ENCODE measurements at places on chromosomes 2 and 18.
A peak's percentile ranks its signal among the peaks of the same experiment; 100 is the strongest.

DNA sequence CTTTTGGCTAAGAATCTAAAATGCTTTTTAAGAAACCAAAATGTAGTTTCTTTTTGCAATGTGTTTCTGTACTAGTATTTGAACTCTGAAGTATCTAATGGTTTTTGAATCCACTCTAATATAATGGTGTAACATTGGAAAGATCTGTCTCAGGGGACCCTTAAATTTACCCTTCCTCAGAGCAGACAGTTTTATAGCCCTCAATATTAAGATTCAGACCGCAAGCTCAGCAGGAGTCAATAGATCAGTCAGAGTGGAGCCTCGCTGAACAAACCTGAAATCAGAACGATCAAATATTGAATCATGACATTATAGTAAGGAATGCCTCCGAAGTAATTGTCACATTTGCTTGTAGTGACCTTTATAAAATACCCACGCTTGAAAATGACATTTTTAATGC lies 18.3 kb downstream of the SGPP2 start:
- no peak for DNase-seq

DNA sequence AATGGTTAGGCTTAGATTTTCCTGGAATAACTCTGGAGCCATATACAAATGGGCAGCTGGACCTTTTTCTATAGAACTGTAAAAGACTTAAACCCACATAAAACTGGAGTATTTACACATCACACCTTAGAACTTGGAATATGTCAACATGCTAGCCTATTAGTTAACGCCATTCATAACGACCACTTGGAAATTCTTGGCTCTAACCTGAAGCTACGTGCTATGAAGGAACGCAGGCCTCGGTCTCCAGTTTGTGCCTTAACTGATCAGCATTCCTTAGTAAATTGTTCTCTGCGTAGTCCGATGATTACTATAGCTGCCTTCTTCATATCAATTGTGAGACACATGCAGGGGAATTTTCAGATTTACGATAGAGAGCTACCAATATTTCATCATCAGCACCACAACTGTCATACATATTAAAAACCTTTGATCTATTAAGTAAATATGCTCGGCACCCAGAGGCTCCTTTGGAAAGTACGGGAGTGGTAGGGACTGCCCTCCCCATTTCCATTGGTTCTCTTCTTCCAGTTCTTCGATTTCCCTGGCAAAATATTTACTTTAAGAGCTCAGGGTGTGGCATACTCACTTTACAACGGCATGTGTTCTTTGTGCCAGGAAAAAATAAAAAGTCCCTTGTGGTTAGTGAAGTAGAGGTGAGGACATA lies 17.5 kb upstream of the CCL20 start:
- DNase-seq: no peak

DNA sequence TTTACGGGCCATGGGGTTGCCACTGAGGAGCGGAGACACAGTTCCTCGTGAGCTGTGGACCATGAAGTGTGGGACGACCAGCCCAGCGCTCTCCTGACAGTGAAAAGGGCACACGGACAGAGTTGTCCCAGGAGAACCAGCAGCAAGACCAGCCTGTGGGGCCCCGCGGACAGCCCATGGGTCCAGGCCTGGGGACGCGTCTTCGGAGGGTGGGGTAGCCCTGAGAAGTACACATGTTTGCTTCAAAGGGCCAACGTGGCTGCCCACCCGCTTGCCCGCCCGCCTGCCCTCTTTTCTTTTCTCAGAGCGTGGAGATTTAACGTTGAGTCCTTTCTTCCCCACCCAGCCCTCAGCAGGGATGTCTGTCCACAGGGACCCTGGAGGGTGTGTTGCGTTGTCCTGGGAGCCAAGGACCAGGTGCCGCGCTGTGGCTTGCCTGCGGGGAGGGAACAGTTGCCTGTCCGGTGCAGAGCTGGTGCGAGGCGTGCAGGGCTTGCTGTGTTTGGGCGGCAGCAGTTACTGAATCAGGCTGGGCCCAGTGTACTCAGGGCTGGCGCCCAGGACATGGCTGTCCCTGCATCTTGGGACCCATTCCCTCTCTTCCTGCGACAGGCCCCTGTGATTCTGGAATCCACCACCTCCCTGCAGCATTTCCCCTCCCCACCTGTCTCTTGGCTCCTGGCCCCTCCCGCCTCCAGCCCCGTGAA lies 120.1 kb upstream of the HDAC4 start:
- no peak for DNase-seq

DNA sequence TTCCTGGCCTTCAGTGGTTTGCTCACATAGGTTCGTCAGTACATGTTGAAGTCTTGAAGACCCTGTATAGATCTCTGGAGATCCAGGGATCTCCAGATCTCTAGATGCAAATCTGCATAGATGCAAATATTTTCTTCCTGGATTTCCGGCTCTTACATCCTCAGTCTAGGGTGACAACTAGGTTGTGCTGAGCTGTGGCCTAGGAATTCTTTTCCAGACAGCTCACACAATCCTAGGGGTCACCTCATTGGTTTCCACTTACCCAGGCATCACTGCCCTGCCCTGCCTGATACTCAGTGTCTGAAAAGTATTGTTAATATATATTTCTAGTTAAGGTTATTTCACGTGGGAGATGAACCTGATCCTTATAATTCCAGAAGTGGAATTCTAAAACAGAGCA lies 105.1 kb upstream of the TTC27 start:
- DNase-seq: no peak

- peak; percentile 5 for DNase-seq
These were observed at the start of gene CCDC141 for GRCh38 chr2:179049546-179050311. TSS of gene CCDC141 (minus strand) at chr2:179050137. CDS start at chr2:179049941, 196 bp downstream.

DNA sequence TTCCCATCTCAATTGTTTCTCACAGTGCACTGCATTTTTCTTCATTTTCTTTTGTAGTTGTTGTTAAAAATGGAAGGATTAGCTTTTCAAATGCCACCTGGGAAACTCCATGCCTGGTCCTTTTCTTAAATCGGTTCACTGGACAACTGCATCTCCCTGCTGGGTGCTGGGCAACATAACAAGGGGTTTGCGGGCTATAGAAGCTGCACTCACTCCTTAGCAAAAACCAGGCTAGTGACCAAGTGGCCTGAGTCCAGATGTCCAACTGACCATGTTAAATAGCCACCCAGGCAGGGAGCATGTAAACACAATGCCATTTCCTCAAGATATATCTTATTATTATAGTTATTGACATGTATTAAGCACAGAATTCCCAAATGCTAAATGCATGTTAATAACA lies 264.9 kb downstream of the ICOS start:
- DNase-seq: no peak

DNA sequence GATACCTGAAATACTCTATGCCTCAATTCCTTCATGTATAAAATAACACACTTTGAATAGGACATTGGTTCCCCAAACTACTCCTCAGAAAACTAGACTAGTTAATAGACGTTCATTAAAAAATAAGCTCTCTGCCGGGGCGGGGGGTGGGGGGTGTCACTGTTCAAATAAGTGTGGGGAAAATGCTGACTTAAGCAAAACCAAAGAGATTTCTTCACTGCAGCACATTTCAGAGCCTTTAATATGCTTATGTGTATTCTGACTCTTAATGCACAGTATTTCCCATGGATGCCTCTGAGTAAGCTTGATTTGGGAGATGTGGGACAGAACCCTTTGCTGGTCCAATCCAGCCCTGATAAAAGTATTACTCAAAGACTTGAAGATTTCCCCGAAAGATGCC lies 93.2 kb downstream of the LYPD6 start:
- no peak for DNase-seq

- no peak for DNase-seq
These were observed 22.8 kb upstream of the EXOC6B start for GRCh38 chr2:72848436-72849137.

DNA sequence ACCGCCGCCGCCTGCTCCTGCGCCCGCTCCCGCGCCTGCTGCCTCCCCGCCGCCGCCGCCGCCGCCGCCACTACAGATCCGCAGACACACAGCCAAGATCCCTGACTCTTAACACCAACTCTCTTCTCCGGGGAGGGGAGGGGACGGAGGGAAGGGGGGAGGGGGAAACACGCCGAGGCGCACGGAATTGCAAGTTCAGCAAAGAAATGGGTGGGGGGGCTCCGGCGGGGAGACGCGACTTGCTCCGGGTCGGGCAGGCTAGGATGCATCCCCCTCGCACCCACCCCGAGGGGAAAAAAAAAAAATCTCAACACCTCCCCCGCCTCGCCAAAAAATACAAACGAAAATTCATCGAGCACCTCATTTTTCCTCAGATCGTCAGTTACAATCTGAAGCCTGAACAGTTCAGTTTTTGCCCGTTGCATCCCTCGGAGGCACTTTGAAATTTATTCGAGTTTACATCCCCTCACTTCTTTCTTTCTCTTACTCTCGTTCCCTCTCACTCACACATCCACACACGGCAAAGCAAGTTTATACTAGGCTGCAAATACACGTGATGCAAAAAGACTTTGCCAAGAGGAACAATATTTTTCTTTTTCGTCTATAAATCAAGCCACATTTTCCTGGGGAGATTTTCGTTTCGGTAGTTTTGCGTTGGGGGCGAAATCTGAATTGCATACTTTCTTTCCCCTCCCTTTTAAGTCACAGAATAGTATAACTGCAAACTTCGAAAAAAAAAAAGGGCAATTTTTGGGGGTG lies at the start of gene TCF4:
TCF4 (minus strand) TSS at position 82 of the 759 bp plus-strand sequence. CDS start 1,076 bp downstream, outside the sequence.
- DNase-seq: no peak

GRCh38 chr2:96819128-96819875 lies 3.2 kb downstream of the CNNM3 start:
- no peak for DNase-seq

GRCh38 chr2:228224410-228224809 lies 42.9 kb upstream of the SPHKAP start:
- no peak for DNase-seq

GRCh38 chr2:71633086-71633485 lies 179.7 kb downstream of the DYSF start:
- no peak for DNase-seq

- DNase-seq: no peak
These were observed 89.6 kb downstream of the ZNF385B start for GRCh38 chr2:179771791-179772190.

DNA sequence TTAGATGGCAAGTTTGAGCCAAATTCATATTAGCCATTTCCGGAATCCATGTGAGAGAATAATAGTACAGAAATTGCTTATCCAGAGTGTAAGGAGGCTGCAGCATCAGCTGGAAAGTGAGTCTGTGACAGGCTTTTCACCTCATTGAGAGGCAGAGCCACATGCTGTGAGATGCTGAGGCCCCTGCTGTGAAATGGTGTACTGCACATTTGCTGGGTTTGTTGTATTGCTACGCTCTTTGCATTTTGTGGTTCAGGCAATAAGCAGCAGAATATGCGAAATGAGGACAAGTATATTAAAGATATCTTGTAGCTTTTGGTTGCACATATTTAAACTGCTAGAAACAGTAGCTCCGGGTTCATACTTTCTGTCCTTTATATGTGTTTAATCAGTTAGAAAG lies 37.0 kb downstream of the NABP1 start:
- no peak for DNase-seq

GRCh38 chr2:239201884-239202283 lies 198.9 kb downstream of the HDAC4 start:
- DNase-seq: no peak

Measured in CD8-positive, alpha-beta T cell (primary cell).